ENCODE measurements at places on chromosomes 4 and X. TPM values are rescaled to one million over a fixed set of nuclear protein-coding genes. Genes with fewer than 3 reads are reported as not detected.

DNA sequence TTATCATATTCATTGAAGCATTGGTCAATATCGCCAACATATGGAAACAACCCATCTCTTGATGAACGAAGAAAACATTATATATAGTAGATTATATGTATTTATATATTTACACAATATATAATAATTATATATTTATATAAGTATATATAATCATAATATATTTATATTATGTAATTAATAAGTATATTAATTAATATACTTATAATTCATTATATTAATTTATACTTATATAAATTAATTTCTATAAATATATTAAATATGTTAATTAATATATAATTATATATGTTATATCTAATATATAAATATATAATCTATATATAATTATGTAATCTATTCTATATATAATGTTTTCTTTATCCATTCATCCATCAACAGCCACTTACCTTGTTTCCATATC, 69.0 kb upstream of the SRD5A3 start:
- DNase-seq: no peak

NALF2 gene
- total RNA-seq: 0.24 TPM

GRCh38 chr4:72564184-72564583, 4.8 kb downstream of the ADAMTS3 start:
- DNase-seq: no peak

- no peak for DNase-seq
These were observed 17.7 kb upstream of the PPEF2 start for GRCh38 chr4:75919920-75920319.

DNA sequence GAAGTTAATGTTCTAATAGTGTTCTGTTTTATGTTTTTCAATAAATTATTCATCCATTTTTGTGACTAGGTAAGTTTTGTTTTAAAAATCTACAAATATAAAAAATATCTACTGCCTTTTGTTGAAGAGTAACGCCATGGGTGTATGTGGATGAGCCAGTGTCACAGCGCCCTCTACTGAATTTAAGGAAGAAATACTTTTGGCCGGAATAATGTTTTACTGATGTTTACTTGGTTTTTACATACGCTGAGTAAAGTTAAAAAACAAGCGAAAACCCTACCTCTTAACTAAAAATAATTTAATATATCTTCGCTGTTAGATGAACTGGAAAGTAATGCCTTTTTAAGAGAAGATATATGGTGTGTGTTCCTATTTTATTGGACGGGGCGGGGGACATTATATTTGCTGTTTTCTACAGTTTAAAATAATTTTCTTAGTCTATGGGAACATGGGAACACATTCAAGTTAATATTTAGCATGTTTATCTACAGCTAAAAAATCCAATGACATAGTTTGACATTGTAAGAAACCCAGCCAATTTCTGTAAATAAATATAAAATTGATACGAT, 86.1 kb downstream of the CPE start:
- peak; percentile 34 for DNase-seq

DNA sequence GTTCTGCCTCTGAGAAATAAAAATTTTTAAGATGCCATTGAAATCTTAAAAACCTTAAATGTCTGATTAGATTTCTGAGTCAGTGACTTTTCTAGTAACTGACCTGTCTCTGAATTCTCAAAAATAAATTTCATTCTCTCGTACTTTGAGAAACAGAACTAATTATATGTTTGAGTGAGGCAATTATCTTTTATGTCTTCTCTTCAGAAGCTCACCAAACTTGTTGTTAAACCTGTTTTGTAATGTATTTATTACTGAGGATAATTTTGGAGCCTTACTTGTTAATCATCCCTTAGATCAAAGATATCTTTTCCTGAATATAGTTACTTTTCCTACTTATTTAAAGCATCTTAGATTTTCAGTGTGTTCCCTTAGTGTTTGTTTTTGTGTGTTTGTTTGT, 64.5 kb upstream of the MMAA start:
- no peak for DNase-seq

MAGEA10 gene
- 0.24 TPM for total RNA-seq

Data from umbilical cord (tissue), 2 donors.